ENCODE measurements at places on chromosomes 13 and 19.

DNA sequence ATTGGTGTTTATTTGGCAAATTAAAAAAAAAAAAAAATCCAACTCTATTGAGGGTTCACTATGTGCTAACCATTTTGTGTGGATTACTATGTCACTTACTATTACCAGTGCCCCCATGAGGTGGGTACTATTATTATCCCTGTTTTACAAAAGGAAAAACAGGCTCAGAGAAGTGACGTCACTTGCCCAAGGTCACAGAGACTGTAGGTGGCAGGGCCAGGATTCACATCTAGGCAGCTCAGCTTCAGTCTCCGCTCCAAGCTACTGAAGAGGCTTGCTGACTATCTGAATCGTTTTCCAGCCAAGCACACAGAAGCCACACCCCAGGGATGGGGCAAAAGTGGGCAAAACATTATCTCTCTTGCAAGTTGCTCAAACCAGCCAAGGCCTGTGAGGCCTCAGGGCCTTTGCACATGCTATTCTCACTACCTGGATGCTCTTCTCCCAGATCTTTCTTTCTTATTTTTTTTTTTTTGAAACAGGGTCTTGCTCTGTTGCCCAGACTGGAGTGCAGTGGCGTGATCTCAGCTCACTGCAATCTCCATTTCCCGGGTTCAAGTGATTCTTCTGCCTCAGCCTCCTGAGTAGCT is 4.8 kb upstream of the ANGPTL8 start:
- DNase-seq = no peak

DNA sequence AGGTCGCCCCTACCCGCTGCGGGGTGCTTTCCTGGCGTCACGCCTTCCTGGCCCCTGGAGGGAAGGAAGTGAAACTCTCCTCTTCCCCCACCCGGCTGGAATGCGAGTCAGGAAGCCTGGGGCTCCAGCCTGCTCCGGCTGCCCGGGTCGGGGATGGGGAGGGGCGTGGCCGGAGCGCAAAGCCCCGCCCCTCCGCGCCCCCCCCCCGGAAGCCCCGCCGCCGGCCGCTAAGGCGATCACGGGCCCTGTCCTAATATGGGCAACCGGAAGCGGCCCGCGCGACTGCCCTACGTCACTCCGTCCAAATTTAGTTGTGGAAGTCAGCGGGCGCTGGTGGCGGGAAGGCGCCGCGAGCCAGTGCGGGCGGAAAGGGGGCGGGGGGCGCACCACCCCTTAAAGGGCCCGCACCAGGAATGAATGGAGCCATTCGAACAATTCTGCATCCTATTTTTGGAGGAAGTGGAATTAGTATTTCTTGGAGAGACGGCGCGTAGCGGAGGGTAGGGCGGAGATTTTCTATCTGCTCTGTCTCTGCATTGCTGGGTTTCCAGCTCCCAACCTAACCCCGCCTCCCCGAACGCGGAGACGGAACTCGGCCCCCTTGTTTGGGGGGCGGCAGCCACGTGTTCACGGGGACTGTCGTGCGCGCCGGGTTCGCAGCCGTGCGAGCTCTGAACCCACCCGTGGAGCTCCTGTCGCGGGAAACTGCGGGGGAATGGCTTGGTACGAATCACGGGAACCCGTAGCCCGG is 1.6 kb downstream of the IER2 start:
- peak; percentile 97 for DNase-seq

DNA sequence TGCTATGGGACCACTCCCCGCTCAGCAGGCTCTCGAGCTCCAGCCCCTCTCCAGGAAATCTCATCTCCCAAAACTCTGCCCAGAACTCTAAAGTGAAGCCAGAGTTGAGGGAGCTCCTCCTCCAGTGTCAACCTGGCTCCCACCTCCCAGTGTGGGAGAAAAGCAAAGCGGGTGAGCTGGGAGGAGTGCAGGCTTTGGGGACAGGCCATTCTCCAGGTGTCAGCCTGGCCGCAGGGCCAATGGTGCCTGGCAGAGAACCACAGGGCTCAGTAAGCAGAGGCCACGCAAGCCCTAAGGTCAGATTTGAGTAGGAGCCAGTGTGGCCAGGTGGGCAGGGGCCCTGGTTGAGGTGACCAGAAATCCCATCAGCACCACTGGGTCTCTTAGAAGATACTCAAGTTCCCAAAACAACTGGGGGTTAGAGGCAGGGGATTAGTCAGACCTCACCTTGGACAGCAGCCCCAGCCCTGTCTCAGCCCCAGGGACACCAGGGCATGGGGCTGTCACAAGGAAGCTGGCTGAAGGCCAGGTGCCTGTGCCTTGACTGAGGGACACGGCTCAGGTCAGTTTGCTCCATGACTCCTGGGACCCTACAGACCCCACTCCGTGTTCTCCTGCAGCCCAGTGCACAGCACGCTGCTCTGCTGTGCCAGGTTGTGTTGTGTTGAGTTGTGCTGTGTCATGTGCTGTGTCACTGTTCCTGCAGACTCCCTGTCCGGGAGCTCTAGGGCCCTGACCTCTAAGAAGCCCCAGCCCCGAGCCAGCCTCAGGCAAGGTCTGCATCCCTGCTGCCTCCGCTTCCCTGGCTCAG is 2.8 kb upstream of the ZNF181 start:
- no peak for DNase-seq

DNA sequence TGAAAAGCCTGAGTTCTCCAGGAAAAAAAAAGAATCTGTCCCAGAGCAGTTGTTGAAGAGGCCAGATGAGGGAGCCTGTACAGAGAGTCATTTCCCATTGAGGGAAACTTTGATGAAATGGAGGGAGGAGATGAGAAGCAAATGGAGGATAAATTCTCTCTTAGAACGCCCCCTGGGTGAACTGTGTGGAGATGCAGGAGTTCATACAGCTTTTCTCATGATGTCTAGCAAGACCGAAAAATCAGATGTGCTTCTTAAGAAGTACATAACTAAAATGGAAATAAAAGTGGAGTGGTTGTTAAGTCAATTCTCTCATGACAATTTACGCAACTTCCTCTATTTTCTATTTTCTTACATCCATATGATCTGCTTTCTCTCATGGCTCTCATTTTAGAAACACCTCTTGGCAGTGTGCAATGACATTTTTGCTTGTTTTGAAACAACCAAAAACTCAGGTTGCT is 1263.1 kb downstream of the PCDH9 start:
- DNase-seq = peak; percentile 5

DNA sequence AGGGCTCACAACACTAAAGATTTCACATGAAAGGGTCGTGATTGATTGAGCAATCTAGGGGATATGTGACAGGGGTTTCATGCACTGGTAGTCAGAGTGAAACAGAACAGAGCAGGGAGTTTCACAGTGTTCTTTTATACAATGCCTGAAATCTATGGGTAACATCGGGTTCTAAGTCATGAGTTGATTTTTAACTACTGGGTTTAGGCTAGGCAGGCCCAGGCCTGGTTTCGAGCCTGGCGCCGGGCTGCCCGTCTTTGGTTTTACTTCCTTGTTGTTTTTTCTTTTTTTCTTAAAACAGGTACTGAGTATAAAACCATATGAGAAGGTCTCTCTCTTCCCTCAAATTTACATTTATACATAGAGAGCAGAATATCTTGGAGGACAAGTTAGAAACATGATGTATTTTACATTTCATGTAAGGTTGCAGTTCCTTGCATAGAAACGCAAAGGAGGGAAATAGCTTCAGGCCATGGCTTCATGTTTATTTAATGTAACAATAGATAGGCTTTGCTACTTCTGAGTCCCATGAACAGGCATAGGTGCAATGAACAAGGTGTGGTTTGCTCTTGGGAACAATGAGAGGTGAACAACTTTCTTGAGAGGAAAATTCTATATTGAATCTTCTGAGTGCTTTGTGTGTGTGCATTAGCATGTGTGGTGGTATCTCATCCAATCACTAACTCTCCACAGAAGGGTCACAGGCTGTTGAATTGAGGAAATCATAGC is 128.9 kb upstream of the RXFP2 start:
- no peak for DNase-seq

DNA sequence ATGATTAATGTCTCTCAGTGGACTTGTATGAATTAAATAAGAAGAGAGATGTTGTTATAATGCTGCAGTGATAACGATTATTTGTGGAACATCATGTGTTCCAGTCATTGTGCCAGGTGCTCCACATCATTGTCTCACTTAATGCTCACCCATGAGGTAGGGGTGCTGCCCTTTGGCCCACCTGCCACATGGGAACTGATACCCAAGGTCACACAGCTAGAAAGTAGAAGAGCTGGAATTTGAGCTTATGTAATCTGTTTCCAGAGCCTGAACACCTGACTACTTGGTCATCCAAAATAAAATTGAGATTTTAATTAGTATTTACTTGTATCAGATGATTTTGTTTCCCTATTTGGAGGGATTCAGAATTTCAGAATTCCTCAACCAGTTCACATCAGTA is 36.0 kb upstream of the GPI start:
- no peak for DNase-seq

GRCh38 chr13:76004416-76004815 is 368.3 kb downstream of the LMO7 start:
- DNase-seq = no peak

DNA sequence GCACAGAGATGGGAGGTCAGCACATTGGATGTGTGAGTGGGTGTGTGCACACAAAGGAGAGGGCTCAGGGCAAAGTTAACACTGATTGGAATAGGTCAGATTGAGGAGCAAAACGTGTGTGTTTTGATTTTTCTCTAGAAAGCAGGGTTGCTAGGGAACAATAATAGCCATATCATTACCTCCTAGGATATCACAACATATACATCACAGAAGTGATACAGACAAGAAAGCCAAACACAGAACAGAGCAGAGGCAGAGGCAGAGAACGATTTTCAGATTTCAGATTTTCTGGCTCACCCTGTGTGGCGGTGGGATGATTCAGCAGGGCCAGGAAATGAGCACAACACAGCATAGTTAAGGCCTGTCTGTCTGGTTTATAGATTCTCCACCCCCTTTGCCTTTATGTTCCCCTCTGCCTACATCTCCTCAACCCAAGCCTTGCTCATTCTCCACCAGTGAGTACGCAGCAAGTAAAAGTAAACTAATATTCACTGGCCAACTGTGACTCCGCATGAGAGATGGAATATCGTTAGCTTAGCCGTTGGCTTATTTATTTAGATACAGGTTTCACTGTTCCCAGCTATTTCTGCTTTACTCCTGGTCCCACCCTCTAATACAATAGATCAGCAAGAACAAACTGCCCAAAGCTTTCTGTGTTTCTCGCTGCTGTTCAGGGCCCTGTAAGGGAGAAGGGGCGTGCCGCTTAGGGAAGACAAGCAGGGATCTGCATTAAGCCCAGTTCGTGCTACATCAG is 182.7 kb upstream of the TSC22D1 start:
- no peak for DNase-seq

DNA sequence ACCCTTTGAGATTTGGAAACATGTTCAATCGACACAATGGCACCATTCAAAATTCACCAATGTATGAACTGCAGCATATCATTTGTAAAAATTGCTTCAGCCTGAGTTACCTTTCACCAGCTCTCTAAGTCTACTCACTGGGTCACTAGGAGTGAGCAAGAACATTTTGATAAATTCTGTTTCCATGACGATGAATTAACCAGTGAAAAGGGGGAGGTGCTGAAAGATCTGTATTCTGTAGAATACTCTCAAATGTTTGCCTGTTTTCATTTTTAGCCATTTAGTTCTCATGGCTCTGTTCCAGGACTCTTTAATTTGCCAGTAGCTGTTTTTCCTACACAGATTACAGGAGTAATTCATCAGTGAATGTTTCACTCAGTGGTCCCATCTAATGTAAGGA is 883.4 kb downstream of the DIAPH3 start:
- no peak for DNase-seq

DNA sequence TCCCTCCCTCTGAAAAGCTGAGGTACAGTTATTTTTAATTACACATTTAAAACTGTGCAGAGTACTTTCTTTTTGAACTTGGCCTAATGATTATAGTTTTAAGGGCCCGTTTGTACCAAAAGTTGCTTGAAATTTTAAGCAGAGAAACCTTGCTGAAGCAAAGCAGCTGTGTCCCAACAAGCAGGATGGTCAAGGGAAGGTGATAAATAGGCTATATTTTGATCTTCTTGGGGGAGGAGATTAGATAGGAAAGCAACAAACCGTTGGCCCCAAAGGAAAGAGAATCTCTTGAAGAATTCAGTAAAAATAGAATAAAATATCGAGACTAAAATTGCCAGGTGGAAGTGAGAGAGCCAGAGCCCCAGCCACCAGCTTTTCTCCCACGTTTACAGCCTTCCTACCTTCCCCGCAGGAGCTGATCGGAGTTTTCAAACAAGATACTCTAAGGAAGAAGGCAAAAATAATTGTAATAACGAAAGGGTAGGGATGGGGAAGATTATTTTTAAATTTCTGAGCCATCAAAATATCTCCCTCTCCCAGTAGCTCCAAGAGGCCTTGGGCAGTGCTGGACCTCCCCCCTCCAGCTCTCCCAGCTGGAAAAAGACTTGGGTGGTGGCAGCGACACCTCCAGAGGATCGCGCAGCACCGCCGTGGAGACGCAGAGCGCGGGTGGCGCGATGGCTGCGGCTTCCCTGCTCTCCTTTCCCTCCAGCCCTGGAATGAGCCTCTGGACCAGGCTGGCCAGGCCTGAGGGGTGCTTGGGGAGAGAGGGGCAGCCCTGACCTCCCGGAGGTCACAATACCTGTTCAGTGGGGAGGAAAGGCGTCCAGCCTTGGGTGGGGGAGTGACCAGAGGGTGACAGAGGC is 5.8 kb downstream of the ZIC2 start:
- no peak for DNase-seq

- peak; percentile 78 for DNase-seq
Observed at GRCh38 chr19:18292810-18293641, 11.6 kb upstream of the JUND start.

DNA sequence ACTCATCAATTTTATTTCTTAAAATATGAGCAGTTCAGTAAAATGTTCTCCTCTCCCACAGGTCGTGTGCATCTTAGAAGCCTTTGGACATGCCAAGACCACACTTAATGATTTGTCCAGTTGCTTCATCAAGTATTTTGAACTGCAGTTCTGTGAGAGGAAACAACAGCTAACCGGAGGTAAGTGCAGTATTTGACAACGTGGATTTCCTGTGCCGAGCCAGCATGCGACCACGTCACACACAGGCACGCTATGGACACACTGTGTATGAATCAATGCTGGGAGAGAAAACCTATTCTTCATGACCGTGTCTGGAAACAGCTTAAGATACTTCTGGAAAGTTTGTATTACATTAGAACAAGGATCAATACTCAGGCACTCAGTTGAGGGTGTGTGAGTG is 268.5 kb downstream of the MYO16 start:
- DNase-seq = no peak

DNA sequence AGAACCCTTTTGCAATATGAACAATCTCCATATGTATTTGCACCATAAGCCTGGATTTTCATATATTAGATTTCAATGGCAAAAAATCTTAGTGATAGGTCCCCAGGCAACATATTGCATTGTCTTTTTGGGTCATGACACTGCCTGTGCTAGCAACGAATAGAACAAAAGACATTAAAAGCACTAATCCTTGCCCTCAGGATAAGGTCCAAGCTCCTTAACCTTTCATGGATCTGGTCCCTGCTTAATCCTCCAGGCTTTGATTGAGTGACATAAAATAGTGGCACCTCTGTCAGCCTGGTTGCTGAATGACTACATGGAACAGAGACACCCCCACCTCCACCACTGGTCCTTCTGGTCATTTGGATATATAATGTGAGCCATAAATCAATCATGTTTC is 134.4 kb downstream of the RBM26 start:
- no peak for DNase-seq

GRCh38 chr19:7280940-7281666 is 13.1 kb downstream of the INSR start:
- no peak for DNase-seq
